Lower lobe of right lung (tissue), 2 donors: ENCODE measurements at places on chromosomes 6 and 20. TPM values are rescaled to one million over a fixed set of nuclear protein-coding genes. Genes with fewer than 3 reads are reported as not detected.

POM121L2 gene
- total RNA-seq: not detected

GTSF1L gene
- total RNA-seq: not detected

AKAP12 gene
- total RNA-seq: 38.8 TPM

TRIM15 gene
- not detected for total RNA-seq

ENPP5 gene
- 11.4 TPM for total RNA-seq

PTCRA gene
- 9.8 TPM for total RNA-seq

QKI gene
- 247 TPM for total RNA-seq

DNA sequence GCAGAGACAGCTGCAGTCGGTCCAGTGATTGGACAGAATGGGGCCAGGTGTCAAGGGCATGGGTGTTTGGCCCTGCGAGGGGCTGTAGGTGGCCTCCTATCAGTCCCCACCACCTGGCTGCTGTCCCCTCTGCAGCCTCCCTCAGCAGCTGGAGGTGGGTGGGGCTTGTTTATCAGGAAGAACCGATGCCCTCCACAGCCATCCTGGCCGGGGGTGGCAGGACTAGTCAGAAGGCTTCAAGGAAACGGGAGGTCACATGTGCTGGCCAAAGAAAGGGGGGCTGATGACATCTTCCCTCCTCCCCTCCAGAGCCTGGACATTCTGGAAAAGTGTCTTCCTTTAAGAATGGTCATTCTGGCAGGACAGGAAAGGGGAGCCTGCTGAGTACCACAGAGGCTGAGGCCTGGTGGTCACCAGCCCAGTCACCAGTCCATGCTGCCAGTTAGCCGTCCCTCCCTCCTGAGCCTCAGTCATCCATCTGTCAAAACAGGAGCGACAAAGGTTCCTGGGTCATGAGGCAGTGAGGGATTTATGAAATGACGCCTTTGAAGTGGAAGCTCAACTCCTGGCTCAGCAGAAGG is 4.1 kb downstream of the FAM210B start:
- H3K4me1 ChIP-seq: peaks cover 14% of the 10 kb centered on the region
- no peak for DNase-seq
- H3K27me3 ChIP-seq: no peaks in the 10 kb centered on the region
- no peak overlapping the region for H3K4me3 ChIP-seq
- peaks cover 43% of the 10 kb centered on the region for H3K36me3 ChIP-seq
- H3K27ac ChIP-seq: no peak overlapping the region

DNA sequence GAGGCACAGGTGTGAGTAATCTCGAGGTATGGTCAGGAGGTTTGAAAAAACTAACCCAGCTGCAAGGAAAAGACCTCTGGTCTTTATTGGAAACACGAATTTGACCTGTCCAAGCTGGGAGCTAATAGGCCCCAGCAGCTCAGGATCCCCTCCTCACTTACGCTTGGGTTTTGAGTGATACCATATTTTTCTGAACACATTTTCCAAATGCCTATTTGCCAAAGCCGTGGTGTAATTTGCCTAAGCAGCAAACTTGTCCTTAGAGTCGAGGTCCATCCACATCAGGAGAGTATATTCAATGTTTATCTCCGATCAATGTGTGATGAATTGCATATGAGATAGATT is 128.0 kb downstream of the BCAS1 start:
- no peak overlapping the region for H3K4me3 ChIP-seq
- no peaks in the 10 kb centered on the region for H3K27me3 ChIP-seq
- DNase-seq: no peak
- peaks cover 51% of the 10 kb centered on the region for H3K4me1 ChIP-seq
- H3K36me3 ChIP-seq: no peaks in the 10 kb centered on the region

DNA sequence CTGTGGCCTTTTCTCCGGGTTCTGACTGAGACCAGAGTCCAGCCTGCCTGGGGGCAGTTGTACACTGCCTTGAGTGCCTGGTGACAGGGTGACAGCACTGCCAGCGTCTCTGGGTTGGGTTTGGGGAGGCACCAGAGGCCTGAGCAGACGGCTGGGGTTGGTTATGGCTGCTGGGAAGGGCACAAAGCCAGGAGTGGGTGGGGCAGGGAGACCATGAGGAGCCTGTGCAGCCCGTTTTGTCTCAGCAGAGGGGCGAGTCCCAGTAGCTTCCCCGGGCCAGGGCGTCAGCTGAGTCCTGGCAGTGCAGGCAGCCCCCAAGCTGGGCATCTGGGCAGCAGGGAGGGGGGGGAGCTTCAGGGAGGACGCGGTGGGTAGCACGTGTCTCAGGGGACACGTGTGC is 15.3 kb upstream of the SULF2 start:
- DNase-seq: no peak
- peaks cover 3% of the 10 kb centered on the region for H3K27me3 ChIP-seq
- no peak overlapping the region for H3K27ac ChIP-seq
- no peak overlapping the region for H3K4me3 ChIP-seq
- H3K4me1 ChIP-seq: no peaks in the 10 kb centered on the region

DNA sequence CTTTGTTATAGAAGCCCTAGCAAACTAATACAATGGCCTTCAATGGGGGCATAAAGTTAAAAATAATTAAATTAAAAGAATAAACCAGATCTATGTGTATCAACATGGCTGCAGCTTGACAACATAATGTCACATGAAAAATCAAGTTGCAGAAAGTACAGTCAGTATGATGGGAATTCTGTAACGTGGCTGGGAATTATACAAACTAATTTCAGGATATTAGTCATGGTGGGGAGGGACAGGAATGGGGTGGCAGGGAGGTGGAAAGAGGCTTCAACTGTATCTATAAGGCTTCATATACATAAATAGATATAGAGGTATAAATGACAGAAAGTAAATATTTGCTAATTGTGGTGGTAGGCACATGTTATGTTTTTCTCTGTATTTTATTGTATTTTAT is 107.1 kb downstream of the UNC5CL start:
- no peak overlapping the region for H3K27ac ChIP-seq
- no peaks in the 10 kb centered on the region for H3K36me3 ChIP-seq
- H3K4me3 ChIP-seq: no peak overlapping the region
- no peaks in the 10 kb centered on the region for H3K27me3 ChIP-seq
- no peaks in the 10 kb centered on the region for H3K4me1 ChIP-seq
- no peak for DNase-seq

DNA sequence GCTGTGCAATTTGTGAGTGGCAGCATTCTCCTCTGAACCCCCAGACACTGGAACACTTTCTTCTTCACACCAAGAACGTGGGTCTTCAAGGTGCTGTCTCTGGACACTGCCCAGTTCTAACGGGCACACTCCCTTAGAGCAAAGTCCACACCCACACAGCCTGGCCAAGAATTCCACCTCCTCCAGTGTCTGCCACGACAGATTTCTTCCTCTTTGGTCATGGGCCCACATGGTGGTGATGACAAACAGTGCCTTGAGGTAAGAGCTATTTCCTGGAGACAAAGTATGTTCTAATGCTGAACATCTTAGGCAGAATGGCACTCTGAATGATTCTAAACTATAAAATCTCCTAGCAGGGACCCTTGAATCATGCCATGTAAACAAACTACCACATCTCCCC is 25.5 kb upstream of the SSTR4 start:
- no peak for DNase-seq
- no peak overlapping the region for H3K27ac ChIP-seq
- no peaks in the 10 kb centered on the region for H3K36me3 ChIP-seq
- no peak overlapping the region for H3K4me3 ChIP-seq
- H3K27me3 ChIP-seq: no peaks in the 10 kb centered on the region

DNA sequence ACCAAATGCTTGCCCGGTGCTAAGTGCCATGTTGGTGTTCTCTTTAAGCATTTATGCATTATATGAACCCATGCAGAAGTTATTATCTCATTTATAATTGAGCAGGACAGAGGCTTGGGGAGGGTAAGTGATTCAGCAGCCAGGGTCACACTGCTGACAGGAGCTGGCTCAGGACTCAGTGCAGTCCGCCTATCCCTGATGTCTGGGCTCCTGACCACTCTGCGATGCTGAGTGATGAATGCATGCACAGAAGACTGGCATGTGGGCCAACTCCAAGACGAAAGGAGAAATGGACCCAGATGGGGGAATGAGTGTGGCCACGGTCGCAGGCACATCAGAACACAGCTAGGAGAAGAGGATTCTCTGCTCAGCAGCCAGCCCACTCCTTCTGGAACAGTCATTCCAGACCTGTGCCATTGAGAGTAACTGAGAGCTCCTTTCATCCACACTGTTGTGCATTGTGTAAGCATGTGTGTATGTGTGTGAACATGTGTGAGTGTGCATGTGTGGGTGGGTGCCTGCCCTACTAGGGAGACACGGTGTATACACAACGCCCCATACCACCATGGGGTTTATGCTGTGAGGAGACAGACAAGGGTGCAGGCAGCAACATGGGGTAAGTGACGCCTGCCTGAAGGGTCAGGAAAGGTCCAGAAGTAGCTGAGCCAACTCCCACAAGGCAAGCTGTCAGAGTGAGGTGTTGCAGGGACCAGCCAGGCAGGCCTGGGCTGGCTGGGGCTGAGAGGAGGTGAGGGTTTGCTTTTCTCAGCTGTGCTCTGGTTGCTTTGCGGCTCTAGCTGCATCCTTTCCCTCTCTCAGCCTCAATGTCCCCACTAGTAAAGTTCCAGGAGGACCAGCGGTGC is 97.8 kb upstream of the PMEPA1 start:
- no peaks in the 10 kb centered on the region for H3K36me3 ChIP-seq
- H3K27me3 ChIP-seq: no peaks in the 10 kb centered on the region
- peaks cover 10% of the 10 kb centered on the region for H3K4me1 ChIP-seq
- H3K27ac ChIP-seq: peak overlapping the region; percentile 18
- H3K4me3 ChIP-seq: no peak overlapping the region

GRCh38 chr6:27375613-27376079 is 12.9 kb upstream of the ZNF391 start:
- peaks cover 3% of the 10 kb centered on the region for H3K27me3 ChIP-seq
- peak overlapping the region; percentile 78 for H3K4me3 ChIP-seq
- no peak overlapping the region for H3K27ac ChIP-seq
- peaks cover 10% of the 10 kb centered on the region for H3K4me1 ChIP-seq
- H3K36me3 ChIP-seq: no peaks in the 10 kb centered on the region
- no peak for DNase-seq

GRCh38 chr20:43191946-43192863 is 2.5 kb upstream of the PTPRT start:
- no peak overlapping the region for H3K27ac ChIP-seq
- no peaks in the 10 kb centered on the region for H3K36me3 ChIP-seq
- H3K27me3 ChIP-seq: peaks cover 44% of the 10 kb centered on the region
- no peak for DNase-seq
- H3K4me3 ChIP-seq: no peak overlapping the region

- no peak overlapping the region for H3K27ac ChIP-seq
- no peak for DNase-seq
- no peak overlapping the region for H3K4me3 ChIP-seq
- peaks cover 23% of the 10 kb centered on the region for H3K4me1 ChIP-seq
These were observed 48.2 kb downstream of the MRPL14 start for GRCh38 chr6:44078827-44079671.

DNA sequence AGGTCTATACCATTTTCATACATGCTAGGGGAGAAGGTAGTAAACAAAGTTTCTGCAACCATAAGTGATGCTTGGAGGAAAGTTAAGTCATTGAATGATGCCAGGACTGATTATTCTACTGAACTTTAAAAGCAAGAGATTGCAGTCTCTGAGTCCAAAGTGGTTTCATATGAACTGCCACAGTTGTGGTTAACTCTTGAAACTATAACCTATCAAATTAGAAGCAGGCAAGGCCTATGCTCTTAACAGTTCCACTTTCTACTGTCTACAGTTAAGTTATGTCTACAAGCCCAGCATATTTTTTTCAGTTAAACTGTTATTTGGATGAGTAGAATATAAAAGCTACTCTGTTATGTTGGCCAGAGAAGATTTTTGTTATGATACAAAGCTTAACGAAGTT is 326.5 kb upstream of the RUNX2 start:
- H3K4me1 ChIP-seq: no peaks in the 10 kb centered on the region
- no peak for DNase-seq
- no peaks in the 10 kb centered on the region for H3K27me3 ChIP-seq

GRCh38 chr6:13696226-13696625 is 15.4 kb downstream of the RANBP9 start:
- H3K27ac ChIP-seq: no peak overlapping the region
- H3K36me3 ChIP-seq: peaks cover 7% of the 10 kb centered on the region
- no peak overlapping the region for H3K4me3 ChIP-seq
- no peak for DNase-seq
- peaks cover 28% of the 10 kb centered on the region for H3K4me1 ChIP-seq

- no peak overlapping the region for H3K27ac ChIP-seq
- H3K4me3 ChIP-seq: no peak overlapping the region
- H3K4me1 ChIP-seq: peaks cover 18% of the 10 kb centered on the region
- no peak for DNase-seq
These were observed 23.1 kb upstream of the TCP11 start for GRCh38 chr6:35164277-35164676.

- H3K27ac ChIP-seq: no peak overlapping the region
- DNase-seq: no peak
- no peaks in the 10 kb centered on the region for H3K4me1 ChIP-seq
- H3K4me3 ChIP-seq: no peak overlapping the region
These were observed 83.3 kb downstream of the CHD6 start for GRCh38 chr20:41534842-41535241.

GRCh38 chr6:72288592-72288991 is 333.3 kb upstream of the KCNQ5 start:
- no peaks in the 10 kb centered on the region for H3K36me3 ChIP-seq
- H3K4me1 ChIP-seq: no peaks in the 10 kb centered on the region
- H3K27me3 ChIP-seq: no peaks in the 10 kb centered on the region
- DNase-seq: no peak
- H3K27ac ChIP-seq: no peak overlapping the region

DNA sequence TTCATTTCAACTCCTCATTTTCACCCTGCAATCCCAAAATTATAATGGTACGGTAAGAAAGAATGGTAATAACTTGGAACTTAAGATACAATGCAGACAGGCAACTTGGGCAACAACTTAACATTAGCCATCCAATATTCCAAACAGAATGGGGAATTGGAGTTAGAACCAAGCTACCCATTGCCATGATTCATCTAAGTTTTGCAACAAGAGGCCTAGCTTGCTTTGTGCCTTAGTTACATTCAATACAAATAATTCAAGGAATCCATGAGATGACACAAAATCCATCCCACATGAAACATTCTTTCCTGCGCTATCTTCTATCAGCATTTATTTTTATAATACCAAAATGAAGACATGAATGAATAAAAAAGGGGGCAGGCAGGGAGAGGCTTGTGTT is 28.4 kb downstream of the DCDC2 start:
- H3K27ac ChIP-seq: no peak overlapping the region
- no peak overlapping the region for H3K4me3 ChIP-seq
- no peaks in the 10 kb centered on the region for H3K4me1 ChIP-seq
- no peaks in the 10 kb centered on the region for H3K36me3 ChIP-seq
- no peaks in the 10 kb centered on the region for H3K27me3 ChIP-seq

- no peak overlapping the region for H3K4me3 ChIP-seq
- no peak for DNase-seq
- peaks cover 6% of the 10 kb centered on the region for H3K27me3 ChIP-seq
- H3K27ac ChIP-seq: no peak overlapping the region
These were observed 333.4 kb downstream of the SMOC2 start for GRCh38 chr6:168774381-168774780.
